ENCODE measurements at places on chromosomes 13 and 19.

GRCh38 chr13:80386002-80386401 lies 45.1 kb upstream of the SPRY2 start:
- no peak for DNase-seq

GRCh38 chr19:35318679-35319448 lies 10.1 kb upstream of the CD22 start:
- no peak for DNase-seq

DNA sequence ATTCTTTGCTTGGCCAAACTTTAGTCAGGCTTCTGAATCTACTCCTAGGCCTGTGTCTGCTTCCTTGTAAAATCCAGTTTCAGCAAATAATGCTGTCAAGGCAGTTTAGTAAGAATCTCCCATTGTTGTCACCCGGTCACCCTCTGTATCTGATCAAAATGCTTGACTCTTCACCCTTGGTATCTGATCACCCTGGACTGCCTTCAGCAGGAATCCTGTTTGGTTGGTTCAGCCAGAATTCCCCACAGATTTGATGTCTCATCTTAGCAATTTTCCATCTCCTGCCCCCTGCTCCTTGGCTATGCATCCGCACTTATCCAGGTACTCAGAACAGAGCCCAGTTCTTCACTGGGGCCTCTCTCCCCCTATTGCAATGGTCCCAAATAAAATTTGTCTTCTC lies 172.4 kb upstream of the UBL3 start:
- no peak for DNase-seq

DNA sequence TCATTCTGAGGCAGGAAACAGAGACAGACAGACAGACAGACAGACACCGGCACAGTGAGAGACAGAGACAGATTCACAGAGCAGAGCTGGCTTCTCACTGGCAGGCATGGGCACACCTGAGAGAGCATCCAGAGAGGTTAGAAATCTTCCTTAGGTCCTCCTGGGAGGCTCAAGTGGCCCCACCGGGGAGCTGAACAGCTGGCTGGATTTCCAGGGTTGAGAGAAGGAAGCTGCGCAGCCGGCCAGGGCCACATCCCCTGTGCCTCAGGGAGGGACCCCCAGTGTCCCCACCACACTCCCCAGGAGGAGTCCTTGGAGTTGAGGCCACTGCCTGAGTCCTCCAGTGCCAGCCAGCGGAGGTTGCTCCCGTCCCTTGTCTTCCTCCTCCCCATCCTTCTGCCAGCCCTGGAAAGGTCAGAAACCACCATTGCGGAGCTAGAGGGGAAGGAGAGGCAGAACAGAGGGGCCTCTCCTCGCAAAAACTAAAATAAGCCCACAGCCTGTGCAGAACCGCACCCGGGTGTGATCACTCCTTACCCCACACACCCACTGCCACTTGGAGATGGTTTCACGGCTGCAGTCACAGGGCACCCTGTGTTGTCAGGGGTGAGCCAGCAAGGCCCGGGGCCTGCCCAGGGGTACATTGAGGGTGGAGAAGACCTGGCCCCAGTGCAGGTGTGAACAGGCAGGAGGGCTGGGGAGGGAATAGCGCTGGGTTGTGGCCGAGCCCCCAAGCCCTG lies 4.2 kb downstream of the FFAR3 start:
- DNase-seq, result no peak

- no peak for DNase-seq
Measured at GRCh38 chr13:111437856-111438547, 117.6 kb downstream of the TEX29 start.

Data from fibroblast of skin of left quadriceps (primary cell).